ENCODE measurements at places on chromosomes 7 and 10. TPM values are rescaled to one million over a fixed set of nuclear protein-coding genes. Genes with fewer than 3 reads are reported as not detected.
A peak's percentile ranks its signal among the peaks of the same experiment; 100 is the strongest.

IGFBP1 gene
- polyA plus RNA-seq, result 0.34 TPM

LRRC18 gene
- polyA plus RNA-seq, result not detected

FAM180A gene
- 50.3 TPM for polyA plus RNA-seq

AKR1E2 gene
- 5.1 TPM for polyA plus RNA-seq

ZDHHC6 gene
- 47.1 TPM for polyA plus RNA-seq

SLC26A5 gene
- polyA plus RNA-seq, result not detected

PPP1R3C gene
- polyA plus RNA-seq, result 99.9 TPM

SEMA3A gene
- polyA plus RNA-seq, result 24.5 TPM

CALCR gene
- not detected for polyA plus RNA-seq

KCNMA1 gene
- 25.1 TPM for polyA plus RNA-seq

SLC13A4 gene
- polyA plus RNA-seq, result 1.9 TPM

DLG5 gene
- 5.0 TPM for polyA plus RNA-seq

KCP gene
- polyA plus RNA-seq, result 0.10 TPM

GRCh38 chr10:77075926-77076325 lies 561.7 kb downstream of the KCNMA1 start:
- no peak for DNase-seq

- DNase-seq, result peak; percentile 82
These were observed 79.3 kb upstream of the IL6 start for GRCh38 chr7:22647451-22648257.

- DNase-seq, result no peak
These were observed 25.0 kb downstream of the SPAG6 start for GRCh38 chr10:22370320-22370719.

- DNase-seq, result peak; percentile 37
These were observed 19.1 kb downstream of the CNOT4 start for GRCh38 chr7:135490783-135491182.

DNA sequence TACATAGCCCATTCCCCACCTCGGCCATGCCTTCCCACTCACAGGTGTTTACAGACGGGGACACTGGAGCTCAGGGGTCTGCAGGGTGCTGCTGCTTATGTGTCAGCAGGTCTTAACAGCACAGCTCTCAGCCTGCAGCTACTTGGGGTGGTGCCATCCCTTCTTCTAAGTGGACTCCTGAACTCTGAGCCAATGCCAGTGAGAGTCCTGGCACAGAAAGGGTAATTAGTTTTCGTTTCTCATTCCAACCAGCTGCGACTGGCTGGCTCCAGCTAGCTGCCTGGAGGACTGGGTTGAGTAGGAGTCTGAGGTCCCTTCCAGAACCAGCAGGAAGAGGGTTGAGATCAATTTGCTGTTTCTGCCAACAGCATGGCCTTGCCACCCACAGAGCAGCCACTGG lies 88.3 kb upstream of the AGK start:
- no peak for DNase-seq

DNA sequence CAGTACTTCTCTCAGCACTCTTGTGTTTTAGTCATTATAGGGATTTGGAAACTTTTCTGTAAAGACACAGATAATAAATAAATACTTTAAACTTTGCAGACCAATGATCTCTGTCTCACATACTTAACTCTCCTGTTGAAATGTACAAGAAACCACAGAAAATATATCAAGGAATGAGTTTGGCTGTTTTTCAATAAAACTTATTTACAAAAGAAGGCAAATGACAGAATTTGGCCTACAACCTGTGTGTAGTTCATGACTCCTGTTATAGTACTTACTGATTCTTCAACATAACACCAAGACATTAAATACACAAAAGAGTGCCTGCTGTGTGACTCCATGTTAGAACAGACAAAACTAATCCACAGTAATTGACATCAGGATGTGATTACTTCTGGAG lies 510.0 kb upstream of the PHF14 start:
- DNase-seq, result no peak
